ENCODE measurements at places on chromosomes 11 and 22.
A peak's percentile ranks its signal among the peaks of the same experiment; 100 is the strongest.

- DNase-seq = no peak
Observed at GRCh38 chr22:37521236-37521739, 2.1 kb upstream of the CARD10 start.

DNA sequence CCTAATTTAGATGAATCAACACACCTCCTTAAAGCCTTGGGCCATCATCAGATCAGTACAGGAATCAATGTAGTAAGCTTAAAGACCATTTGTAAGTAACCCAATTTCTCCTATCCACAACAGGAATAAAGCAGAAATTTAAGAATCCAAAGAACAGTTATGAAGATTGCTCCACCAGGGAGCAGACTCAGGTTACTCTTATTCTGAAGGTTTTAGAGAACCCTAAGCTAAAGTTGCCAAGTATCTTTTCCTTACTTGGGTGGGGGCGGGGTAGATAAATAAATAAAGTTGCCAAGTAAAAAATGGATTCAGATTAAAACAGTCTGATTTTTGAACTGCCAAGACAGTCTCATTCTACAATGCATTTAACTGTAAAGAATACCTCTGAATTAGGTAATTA is 18.1 kb downstream of the CKAP5 start:
- DNase-seq = no peak

DNA sequence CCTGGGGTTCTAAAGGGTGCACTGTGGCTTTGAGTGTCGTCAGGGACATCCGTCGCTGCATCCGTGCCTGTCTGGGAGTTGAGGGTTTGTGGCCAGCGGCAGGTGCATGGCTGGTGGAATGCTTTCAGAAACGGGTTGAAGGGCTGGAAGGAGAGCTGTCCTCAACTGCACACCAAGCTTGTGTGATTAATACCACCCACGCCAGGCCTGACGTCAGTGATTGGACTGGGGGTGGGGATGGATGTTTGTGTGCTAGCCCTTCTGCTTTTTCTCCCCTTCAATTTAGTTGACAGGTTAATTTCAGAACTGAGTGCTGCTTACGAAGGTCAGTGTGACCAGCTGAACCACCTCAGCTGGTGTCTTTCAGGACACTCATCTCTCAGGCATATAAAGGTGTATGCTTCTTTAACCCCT is 3.2 kb upstream of the GAB2 start:
- peak; percentile 52 for DNase-seq

GRCh38 chr11:131300439-131300717 is 70.0 kb upstream of the NTM start:
- no peak for DNase-seq

GRCh38 chr11:44805596-44805995 is 78.8 kb downstream of the TSPAN18 start:
- no peak for DNase-seq

GRCh38 chr11:76524461-76524860 is 79.6 kb downstream of the EMSY start:
- DNase-seq = no peak

- no peak for DNase-seq
Observed at GRCh38 chr22:38829485-38829884, 14.3 kb downstream of the NPTXR start.

DNA sequence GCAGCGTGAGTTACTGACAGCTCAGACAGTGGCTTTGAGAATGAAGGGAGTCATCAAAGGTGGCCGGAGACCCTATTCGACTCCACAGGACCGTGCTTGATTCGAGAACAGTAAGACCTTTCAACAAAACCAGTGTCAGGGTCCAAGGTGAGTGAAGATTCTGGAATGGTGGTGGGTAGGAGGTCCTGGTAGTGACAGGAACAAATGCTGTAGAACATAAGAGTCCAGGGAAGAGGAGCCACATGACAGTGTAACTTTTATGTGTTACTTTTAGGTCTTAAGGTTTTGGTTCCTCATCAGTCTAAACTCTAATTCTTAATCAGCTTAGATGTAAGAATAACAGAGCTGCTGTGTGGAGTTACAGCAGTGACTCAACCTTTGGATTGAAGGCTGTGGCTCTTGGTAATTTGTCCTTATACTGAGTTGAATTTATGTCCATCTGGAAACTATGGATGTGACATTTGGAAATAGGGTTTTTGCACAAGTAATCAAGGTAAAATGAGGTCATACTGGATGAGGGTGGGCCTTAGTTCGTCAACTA is 1.8 kb downstream of the TBC1D22A start:
- DNase-seq = no peak

GRCh38 chr11:111500481-111500880 is 11.7 kb downstream of the BTG4 start:
- DNase-seq = no peak

- no peak for DNase-seq
Observed at GRCh38 chr22:22682196-22682595, 37.8 kb downstream of the GGTLC2 start.

DNA sequence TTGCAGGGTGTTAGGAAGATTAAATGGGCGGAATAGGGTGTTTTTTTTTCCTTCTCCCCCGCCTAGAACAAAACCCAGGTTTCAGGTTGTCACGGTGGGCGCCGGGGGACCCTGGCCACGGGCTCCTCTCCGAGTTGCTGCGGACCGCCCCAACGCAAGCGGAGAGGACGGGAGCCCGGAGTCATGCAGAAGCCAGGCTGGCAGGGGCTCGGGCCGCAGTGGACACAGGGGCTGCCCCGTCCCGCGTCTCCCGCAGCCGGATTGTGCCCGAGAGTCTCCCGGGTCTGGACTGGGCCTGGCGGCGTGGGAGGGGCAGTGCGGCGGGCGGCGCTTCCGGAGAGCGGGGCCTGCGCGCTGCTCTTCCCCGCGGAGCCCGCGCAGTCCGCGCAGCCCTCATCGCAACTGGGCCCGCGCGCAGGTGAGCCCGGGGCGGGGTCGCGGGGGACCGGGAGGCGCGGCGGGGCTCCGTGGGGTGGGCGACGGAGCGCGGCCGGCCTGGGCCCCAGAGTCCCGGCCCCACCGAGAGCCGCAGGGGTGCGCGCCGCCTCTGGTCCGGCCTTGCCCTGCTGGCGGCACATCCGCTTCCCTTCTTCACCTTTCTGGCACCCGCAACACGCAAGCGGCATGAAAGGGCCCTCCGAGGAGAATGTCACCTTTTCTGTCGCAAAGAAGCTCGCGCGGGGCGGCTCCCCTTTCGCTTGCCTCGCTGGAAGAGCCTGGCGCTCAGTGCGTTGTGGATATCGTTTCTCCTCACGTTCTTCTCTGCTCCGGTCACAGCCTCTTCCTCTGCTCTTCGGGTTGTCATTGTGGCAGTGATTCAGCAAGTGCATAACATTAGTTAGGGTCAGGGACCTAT is at the start of gene TIRAP:
Gene TIRAP (plus strand): TSS at position 358 of the 856 bp plus-strand sequence. CDS start 7,802 bp downstream, outside the sequence.
- DNase-seq = no peak

DNA sequence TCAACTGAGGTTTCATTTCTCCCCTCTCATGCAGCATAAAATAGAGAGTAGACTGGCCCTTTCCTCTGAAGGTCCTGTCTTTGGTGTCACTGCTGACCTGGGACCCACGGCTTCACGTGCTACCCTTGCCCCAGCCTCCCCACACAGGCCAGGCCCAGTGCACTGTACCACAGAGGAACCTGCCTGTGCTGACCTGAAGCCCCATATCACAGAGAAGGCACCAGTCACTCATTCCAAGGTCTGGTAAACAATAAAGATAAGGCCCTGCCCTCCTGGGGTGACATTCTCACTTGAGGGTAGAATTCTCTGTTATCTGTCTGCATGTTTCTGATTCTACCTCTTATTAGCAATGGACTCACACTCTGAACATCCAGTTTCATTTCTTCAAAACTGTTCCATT is 51.3 kb downstream of the RPL27A start:
- no peak for DNase-seq

- no peak for DNase-seq
Observed at GRCh38 chr22:26362471-26362870, 66.6 kb upstream of the ASPHD2 start.

DNA sequence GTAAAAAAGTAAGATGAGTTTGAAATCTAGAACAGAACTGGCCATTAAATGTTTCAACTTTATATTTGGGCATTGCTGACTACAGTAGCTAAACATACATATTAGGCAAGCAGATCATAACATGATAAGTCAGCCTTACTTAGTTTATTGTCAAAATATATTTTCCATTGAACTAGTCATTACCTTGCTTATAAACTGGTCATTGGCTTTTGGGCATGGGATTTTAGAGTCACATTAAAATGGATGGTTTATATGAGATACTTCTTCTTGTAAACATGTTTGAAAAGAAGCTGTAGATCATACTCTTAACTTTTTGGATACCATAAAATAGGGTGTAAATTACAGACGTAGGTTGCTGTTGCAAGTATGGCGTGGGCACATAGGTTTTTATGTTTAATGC is 2.7 kb downstream of the HIPK3 start:
- DNase-seq = no peak

DNA sequence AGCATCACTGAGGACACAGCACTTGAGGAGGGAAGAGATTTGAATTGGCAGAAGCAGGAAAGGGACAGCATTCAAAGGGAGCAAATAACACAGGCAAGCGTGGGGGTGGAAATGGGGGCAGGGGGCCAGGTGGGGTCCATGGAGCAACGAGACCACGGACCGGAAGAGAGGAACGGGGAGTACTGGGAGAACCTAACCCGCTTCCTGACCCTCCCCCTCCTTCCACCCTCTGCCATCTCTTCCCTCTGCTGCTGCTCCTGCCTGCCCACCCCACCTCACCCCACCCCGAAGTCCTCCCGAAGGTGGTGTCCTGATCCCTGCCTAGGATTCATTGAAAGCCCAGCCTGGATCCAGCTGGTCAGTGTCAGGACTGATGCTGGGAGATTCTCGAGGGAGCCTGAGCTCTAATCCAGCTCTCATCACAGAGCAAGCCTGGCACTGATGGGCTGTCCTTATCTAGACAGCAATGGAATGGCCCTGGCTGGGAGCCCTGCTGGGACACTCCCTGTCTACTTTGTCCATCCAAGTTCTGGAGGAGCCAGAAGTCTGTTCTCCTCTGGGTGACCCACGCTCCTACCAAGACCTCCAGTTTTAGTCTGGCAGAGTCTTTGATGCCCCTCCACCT is 105.0 kb downstream of the TRIM29 start:
- no peak for DNase-seq

GRCh38 chr11:86003654-86004053 is 65.2 kb downstream of the PICALM start:
- no peak for DNase-seq

GRCh38 chr11:120518356-120518755 is 6.8 kb downstream of the GRIK4 start:
- DNase-seq = no peak

DNA sequence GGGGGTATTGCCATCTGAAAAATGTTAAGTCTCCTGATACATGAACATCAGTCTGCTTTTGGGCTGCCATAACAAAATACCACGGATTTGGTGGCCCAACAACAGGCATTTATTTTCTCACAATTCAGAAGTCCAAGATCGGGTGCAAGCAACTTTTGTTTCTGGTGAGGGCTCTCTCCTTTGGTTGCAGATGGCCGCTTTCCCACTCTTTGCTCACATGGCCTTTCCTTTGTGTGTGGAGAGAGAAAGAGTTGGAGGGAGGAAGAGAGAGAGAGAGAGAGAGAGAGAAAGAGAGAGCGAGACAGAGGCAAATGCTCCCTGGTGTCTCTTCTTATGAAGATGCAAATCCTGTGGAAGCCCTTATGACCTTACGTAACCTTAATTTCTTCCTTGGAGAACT is 2.5 kb upstream of the KRTAP5-2 start:
- no peak for DNase-seq

DNA sequence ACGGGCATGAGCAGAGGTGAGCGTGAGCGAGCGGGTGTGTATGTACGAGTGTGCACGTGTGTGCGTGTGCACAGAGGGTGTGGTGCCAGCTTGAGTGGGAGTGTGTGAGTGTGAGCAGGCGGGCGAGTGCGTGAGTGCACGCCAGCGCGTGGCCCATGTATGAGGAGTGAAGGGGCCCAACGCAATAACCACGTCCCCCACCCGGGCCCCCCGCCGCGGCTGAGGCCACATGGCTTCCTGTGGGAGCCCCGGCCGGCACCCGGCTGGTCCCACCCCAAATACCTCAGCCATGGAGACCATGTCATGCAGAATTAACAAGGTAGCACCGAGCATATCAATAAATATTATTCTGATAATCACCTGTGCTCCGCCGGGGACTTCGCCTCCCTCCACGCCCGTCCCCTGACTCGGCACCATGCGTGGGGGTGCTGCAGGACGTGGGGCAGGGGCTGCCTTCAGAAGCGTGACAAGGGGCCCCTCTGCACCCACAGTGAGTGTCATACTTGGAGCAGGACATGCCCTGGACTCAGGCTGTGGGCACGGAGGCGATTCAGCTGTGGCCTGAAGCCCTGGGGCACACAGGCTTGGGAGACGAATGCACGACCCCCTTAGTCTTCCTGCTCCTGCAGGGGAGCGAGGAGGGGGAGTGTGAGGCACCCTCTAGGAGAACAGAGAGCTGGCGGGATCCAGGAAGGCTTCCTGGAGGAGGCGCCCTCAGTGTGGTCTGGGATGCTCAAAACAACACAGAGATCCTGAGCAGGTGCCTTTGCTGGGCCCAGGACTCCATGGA is 5.6 kb upstream of the TRABD start:
- no peak for DNase-seq

- no peak for DNase-seq
Observed at GRCh38 chr11:70265341-70265740, 5.1 kb upstream of the PPFIA1 start.

DNA sequence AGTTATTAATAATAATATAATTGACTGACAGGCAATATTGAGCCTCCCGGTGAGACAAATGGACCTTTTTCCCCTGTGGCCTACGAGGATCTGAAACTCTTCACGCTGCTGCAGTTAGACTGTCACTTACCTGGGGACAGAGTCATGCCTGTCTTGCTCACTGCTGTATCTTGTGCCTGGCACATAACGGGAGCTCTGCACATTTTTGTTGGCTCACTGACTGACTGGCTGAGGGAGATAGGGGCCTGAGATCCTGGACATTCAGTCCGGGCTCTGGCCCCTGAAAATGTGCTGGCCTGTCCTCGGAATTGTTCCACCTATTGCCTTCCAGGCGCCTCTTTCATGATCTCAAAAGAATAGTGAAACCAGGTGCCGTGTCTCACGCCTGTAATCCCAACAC is 743 bp upstream of the CD3D start:
- no peak for DNase-seq

DNA sequence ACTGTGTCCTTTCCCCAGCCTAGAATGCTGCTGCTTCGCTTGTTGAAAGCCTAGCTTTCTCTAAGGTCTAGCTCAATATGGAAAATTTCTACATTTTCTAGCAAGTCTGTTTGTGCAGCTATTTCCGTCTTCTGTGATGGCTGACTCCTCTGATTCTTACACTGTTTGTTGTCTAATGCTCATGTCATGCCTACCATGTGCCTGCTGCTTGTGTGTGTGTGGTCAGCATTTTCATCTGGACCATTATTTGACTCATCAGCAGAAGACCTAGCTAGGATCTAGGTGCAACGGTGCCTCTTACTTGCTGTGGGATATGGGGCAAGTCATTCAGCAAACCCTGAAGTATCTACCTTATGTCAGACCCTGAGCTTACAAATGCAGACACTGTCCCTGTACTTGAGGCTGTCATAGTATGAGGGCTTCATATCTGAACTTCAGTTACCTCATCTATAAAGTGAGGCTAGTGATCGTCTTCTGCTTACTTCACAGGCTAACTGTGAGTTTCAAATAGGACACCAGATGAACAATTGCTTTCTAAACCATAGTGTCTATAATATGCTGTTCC is 86.5 kb upstream of the MYO18B start:
- DNase-seq = no peak

All from fibroblast of skin of left biceps (primary cell).